ENCODE measurements at places on chromosomes 6 and 20.

DNA sequence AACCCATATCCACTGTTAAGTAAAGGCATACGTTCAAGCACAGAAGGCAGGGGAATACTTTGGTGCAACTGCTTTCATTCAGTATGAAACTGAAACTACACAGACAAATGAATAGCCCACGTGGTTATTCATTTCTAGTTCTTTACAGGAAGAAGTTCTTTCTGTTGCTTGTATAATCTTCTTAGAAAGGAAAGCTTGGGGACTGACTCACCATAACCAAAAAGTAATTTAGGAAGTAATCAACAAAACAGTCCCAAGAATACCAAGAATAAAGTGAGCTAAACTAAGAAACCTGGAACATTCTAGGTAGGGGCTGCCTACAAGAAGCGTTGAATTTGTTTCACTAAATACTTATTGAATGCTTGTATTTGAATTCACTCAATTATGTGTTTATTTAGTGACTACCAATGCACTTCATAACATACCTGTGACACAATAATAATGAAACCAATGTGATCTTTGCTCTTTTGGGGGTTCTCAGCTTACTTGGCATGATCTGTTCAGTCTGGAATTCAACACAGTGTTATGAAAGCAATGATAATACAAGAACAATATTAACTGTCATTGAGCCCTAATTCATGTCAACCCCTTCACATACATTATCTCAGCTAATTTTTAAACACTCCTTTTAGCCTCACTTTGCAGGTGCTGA is 25.1 kb upstream of the KIAA0408 start:
- no peak for DNase-seq

DNA sequence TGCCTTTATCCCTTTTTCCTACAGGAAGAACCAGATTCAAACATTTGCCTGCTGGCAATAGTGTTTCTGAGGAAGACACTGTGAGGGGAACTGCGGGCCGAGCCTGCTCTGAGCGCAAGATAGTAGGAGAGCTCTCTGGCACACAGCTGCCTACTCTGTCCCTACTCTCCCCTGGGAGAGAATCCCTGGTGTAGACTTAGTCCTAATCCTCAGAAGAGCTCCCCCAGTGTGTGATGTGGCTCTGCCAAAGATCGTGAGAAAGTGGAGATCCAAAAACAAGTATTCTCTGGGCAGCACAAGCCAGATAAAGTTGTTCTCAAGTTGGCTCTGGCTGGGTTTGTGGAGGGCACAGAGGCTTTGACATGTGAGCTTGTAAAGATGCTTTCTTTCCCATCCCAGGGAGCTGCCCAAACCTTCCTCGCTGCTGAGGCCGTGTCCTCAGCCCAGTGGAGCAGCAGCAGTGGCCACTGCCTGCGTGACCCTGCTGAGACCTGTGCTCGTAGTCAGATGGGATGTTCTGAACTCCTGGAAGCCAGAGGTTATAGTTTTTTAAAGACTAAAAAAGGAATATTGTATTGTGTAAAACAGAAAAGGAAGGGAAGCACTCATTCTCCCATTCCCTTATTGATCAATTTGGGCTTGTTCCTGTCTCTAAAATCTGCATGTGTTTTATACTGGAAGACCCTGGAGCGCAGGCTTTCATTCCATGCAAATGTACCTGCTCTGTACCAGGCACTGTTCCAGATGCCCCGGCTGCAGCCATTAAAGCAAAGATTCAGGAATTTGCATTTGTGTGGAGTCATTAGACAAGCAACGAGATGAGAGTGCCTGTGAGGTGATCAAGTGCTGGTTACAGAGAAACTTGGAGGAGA is 30.7 kb downstream of the PNLDC1 start:
- DNase-seq = no peak

DNA sequence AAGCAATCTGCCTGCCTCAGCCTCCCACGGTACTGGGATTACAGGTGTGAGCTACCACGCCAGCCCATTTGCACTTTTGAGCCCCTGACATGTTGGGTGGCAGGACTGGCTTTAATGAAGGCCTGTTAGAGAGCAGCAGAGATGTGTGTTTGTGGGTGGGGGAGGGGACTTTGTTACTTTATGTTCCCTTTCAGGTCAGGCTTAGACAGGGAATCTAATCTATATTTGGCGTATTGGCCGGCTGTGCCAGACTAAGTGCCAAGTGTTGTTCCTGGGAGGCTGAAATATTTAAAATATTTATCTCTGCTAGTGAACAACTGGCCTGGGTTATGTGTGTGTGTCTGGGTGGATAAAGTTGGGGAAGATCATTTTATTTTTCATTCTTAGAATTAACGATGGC is 6.1 kb downstream of the GMPR start:
- DNase-seq = no peak

DNA sequence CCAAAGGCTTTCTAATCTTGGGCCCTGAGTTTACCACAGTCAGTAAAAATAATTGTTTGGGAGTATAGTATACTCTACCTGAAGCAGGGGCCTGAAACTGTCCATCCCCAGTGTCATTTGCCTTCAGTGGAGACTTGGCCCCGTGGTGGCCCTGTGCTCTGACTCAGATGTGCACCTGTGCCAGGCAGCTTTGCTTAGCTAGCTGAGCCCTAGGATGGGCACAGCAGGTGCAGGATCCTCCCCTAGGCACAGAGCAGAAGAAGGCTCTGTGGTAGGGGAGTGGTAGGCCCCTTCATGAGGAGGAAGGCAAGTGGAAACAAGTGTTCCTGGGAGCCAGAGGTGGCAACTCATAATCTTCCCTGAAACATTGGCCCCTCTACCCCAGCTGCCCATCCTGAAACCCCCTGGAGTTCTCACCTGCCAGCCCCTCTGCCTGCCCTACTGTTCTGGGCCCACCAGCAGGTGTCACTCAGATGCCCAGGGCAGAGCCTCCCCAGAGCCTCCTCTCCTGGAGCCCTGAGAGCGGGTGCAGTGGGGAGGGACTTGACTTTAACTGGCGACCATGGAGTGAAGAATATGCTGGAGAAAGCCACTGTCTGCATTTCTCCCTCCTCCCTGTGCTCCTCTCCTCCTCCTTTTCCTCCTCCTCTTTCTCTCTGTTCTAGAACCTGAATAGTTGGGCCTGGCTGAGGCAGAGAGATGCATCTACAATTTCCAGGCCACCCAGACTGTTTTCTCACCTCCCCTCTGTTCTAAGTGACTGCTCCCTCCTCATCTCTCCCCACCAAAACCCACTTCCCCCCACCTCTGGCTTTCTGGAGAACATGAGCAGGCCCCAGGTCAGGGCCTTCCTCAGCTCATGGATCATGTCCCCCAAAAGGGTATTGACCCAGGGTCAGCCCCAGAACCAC is 2.9 kb downstream of the CPNE5 start:
- DNase-seq = no peak

- no peak for DNase-seq
Observed at GRCh38 chr6:54198134-54198533, 86.9 kb downstream of the MLIP start.

DNA sequence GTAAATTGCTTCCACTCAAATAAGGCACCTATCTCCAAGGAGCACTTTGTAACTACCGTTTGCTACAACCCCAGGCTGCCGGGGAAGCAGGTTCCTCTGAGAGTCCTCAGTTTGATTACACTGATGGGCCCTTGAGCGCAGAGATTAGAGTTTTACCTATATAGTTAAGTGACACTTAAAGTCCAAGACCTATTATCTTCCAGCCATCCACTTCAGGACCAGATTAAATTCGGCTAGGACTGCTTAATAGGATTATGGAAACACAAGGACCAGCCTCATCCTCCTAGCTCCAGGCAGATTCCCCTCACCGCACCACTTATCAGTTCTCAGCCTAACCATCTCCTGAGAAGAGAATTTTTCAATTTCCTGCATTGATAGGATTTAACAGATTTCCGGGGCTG is 64.7 kb upstream of the TIAM2 start:
- DNase-seq = no peak

DNA sequence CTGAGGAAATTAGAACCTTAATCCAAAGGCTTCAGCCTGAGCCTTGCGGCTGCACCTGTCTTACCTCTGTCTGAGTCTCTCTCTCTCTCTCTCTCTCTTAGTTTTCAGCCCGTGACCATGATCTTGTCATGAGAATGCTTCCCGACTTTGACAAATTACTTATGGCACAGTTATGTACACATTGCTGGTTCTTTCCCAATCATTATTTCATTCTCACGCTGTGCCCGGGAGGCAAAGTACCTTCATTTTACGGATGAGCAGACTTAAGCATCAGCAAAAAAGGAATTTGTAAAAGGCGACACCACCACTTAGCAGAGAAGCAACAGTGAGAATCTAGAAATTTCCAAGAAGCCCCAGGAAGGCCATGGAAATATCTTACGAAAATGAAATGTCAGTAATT is 54.6 kb downstream of the GMPR start:
- no peak for DNase-seq

DNA sequence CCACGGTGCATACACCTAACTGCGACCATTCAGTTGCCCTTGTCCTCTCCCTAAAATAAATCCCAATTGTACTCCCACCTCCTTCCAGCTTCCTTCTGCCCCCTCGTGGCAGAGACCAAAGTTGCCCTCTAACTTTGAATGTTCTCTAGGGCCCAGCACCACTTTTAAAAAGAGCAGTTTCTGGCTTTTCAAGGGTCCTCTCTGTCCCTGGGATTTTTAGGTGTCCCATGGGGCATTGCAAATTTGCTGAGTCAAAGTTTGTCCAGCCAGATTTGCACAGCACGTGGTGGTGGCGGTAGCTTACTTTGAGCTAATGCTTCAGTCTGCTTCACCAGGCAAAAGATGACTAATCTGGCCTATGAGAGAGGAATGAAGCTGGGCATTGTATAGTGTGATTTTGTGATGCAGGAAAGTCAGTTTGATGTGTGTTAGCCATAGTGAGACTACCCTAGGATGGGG is 100.2 kb downstream of the PERP start:
- DNase-seq = peak; percentile 64

- no peak for DNase-seq
Observed at GRCh38 chr6:55567558-55567957, 11.4 kb downstream of the HMGCLL1 start.

- no peak for DNase-seq
Observed at GRCh38 chr20:36384022-36384619, 78.0 kb downstream of the DLGAP4 start.

- no peak for DNase-seq
Observed at GRCh38 chr6:6751266-6751596, 162.7 kb downstream of the LY86 start.

GRCh38 chr20:3402453-3402852 is 5.0 kb downstream of the DNAAF9 start:
- DNase-seq = no peak

DNA sequence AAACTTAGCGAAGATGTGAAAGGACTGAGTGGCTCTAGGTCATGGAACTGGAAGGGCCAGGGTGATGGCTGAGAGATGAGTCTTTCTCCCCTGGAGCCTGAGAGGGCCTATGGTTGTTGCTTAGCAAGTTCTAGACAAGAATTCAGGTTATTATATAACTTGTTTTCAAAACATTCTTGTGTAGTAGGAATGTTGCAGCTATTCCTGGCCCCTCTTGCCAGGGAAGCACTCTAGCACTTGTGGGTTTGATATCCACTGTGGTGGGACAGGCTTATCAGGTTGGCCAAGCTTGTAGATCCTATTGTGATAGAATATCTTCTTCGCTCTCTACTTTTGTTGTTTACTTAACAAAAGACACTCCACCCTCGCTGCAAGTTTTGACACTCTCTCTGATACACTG is 211.8 kb upstream of the CITED2 start:
- no peak for DNase-seq

DNA sequence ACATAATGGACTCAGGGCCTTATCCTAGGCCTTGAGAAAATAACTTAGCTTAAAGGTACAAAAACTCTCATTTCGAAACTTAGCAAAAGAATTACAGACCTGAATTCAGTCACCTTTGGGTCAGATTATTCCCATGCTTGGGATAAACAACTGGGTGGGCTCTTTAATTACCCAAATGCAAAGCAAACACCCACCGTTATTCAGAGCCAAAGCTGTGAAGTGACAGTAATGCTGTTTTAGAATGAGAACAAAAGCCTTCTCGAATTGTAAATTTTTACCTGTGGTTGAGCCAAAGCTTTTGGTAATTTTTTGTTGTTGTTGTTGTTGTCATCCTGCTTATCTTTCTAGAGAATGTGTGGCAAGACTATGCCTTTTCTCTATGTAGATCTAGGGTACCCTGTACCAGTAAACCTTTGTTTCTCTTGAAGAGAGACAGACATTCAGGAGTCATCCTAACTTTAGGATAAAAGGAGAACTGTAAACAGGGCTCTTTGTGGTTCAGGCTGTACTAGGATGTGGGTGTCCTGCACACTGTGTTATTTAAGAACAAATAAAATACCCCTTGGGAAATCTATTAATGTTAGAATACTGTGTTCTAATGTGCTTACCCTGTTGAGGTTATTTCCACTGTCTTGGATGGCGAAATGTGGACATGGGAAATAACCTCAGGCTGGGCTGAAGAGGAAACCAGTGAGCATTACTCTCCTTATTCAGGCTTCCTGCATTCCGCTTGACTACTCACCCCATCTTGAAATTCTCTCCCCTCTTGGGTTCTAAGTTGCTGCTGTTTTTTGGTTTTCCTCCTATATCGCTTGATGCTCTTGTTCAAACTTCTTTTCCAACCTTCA is 480.7 kb downstream of the CD83 start:
- no peak for DNase-seq

DNA sequence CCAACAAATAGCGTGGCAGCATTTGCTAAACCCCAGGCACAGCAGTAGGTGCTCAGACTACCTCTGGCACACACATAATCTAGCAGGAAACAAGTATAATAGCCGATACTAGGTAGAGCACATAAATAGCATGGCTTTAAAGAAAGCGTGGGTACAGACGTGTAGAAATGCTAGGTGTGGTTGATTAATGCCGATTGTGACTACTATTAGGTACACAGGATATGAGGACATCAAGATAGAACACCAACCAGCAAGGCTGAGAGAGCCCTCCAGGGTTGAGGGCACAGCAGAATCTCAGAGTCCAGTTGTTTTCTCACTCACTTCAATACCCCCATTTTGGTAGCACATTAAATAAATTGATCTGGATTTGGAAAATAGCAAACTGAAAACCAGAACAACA is 100.5 kb downstream of the PKHD1 start:
- no peak for DNase-seq

DNA sequence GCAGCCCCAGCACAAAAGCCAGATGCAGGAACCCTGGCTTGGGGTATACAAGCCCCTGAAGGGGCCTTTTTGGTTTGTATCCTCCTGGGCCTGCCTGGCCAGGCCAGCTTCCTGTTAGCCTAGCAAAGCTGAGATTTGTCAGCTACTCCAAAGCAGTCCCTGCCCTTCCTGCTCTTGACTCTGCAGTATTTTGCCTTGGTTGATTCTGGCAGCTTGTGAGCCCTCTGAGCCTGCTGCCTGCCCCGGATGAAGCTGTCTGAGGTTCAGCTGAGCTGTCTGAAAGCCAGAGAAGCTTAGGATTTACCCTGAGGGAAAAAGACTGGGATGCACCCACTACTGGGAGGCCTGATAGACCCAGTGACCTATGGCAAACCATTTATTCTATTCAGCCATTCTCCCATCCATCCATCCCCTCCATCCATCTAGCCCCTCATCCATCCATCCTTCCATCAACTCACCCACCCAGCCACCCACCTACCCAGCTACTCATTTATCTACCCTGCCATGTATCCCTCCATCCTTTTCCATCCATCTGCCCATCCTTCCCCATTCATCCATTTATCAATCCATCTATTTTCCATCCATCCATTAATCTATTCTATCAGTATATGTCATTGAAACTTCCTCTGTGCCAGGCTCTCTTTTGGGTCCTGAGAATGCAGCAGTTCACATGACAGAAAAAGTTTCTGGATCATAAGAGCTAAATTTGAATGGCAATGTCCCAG is 307.5 kb downstream of the DHX35 start:
- no peak for DNase-seq

Measured in NCI-H748 treated with DMSO at 0.1 percent for 48 hours (cell line).